Stimulated activated CD4-positive, alpha-beta T cell treated with anti-CD3 and anti-CD28 coated beads, Interleukin-12 subunit alpha, Interleukin-12 subunit beta, amount 100 ng/mL, for 24 hours (primary cell): ENCODE measurements at places on chromosomes 13 and 19.

DNA sequence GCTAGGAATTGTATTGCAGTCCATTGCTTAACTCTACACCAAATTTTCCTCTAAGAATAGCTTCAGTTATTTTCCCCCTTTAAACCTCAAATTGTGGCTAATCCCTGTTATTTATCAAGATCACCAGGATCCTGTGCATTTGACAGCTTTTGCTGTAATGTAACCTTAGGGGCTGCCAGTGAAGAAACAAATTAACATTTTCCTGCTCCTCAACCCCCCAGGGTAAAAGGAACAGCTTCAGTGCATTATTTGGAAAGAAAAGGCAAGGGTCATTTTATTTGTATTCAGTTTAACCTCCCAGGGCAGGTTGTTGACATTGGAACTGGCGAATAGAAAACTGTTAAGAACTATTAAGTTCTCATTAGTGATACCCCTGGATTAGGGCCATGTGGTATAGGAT is 57.0 kb downstream of the PCDH20 start:
- DNase-seq = no peak

DNA sequence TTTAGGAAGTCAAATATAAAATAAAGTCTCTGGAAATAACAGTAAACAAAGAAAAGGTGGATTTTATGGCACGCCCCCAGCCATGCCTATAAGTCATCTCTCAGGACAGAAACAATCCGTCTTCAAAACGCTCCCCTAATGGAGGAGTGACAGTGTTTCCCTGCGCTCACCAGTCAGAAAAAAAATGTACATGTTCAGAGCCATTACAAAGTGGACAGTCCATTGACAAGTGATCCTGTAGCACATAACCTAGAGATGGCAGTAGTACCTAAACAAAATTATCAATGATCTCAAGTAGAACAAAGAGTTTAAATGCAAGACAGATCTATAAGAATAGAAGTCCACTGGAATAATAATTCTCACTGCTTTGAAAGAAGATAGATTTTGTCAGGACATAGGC is 891.7 kb upstream of the MIR17HG start:
- DNase-seq = no peak

DNA sequence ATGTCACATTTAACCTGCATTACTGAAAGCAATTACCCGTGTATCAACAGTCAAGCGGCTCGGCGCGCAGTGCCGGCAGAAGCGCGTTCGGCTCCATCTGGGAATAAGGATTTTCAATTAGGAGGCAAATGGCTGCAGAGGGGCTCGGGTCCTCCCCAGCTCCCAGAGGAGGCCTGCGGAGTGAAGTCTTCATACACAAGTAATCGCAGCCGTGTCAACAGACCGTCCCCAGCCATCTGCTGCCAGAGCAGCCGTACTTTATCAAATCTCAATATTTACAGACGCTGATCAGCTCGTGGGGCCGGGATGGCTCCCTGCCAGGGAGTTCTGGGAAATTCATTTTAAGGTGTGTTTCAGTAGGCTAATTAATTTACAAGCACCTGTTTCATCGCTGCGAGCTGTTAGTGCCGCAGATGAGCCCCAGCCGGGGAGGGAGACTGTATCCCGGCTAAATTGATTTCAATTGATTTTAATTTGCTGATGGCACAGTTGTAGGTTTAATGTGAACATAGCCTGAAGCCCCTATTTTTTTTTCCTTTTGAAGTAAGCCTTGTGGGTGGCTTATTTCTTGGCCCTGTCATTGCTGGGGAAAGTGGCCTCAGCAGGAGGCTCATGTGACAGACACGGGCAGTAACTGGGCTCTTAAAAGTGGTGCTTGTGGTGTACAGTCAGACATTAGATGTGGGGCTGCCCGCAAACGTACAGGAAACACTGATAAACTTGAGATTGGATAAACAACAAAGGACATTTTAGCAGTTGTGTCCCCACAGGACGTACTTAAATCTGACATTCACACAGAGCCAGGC is 252.7 kb downstream of the TEX29 start:
- DNase-seq = no peak

DNA sequence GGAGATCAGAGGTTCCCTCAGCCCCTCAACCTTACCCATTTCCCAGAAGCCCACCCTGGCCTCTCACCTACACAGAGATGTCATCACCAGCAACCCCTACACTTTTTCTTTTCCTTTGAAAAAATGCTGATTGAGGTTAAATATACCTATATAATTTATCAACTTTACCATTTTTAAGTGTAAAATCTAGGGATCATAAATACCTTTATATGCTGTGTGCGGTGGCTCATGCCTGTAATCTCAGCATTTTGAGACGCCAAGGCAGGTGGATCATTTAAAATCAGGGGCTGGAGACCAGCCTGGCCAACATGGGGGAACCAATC is 3.1 kb downstream of the KIR2DL4 start:
- no peak for DNase-seq

DNA sequence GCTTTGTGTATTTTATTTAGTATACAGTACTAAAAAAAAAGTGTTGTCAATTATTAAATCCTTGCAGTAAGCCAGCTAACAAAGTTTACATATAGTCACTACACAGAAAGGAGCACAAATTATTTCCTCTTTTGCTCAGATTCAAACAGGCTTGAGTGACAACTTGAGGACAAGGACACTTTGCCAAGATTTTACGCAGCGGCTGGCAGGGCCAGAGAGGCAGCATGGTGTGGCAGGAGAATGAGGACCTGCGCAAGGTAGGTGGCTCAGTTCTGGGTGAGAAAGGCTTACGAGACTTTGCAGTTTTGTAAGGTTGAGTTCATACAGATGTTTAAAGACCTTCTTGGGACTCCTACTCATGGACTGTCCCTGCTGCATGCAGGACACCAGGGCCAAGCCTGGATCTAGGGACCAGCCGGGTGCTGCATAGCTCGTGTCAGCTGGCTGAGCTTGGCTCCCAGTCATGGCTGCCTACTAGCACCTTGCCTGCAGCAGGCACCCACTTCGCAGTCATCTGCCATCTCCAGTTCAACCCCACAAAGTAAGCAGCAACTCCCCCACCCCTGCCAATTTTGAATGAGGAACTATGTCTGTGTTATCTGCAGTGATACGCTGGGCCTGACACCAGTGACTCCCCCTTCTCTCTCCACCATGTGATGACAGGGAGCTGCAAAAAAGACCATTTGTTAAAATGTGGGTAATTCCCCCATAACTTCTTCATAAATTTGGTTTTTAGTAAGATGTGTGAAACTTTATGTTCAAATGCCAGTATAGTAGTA is 3.7 kb upstream of the TUBA3C start:
- DNase-seq = no peak

DNA sequence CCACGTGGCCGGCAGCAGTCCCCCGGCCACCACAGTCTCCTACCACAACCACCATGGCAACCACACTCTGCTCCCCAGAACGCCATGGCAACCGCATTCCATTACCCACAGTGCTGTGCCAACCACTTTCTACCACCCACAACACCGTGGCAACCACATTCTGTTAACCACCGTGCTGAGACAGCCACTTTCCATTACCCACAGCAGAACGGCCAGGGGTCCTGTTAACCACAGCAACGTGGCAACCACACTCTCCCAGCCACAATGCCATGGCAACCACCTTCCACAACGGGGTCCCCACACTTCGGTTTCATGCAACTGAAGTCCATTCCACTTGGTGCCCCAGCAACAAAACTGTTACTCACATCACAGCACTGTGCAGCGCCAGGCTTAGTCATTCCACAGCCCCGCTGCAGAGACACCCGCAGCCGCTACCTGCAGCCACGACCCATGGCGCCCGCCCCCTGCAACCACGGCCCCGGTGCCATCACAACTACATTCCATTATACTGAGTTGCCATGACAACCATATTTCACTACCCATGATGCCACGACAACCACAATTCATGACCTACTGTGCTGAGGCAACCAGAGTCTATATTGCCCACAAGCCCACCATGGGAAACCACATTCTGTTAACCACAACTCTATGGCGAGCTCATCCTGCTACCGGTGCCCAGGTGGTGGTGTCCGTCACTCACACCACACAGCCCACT is 10.0 kb downstream of the DPF1 start:
- peak; percentile 24 for DNase-seq

GRCh38 chr13:114259974-114260373 is 21.4 kb upstream of the UPF3A start:
- DNase-seq = no peak

GRCh38 chr19:30171138-30171635 is 201.0 kb upstream of the ZNF536 start:
- DNase-seq = no peak

- no peak for DNase-seq
Observed at GRCh38 chr13:113723410-113724015, 35.5 kb upstream of the TMEM255B start.

DNA sequence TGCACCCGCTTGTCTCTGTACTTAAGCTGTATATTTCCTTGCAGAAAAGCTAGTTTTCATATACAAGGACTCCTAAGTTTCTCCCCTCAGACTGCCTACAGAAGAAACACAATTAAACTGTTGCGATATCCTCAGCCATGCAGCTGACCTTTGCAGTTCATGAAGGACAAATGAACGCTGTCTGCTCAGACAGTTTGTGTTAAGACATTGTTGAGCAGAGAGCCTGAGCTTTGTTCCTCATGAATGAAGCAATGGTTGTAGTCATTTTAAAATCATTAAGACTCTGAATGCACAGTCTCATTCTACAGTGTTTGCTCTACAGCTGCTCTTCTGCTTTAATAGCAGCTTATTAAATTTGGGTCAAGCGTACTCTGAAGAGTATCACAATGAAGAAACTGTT is 23.2 kb upstream of the MAB21L1 start:
- DNase-seq = no peak
